Stimulated activated CD8-positive, alpha-beta memory T cell treated with anti-CD3 and anti-CD28 coated beads, Interleukin-4, amount 100 ng/mL, for 4 hours (primary cell): ENCODE measurements at places on chromosomes 5 and 9.

DNA sequence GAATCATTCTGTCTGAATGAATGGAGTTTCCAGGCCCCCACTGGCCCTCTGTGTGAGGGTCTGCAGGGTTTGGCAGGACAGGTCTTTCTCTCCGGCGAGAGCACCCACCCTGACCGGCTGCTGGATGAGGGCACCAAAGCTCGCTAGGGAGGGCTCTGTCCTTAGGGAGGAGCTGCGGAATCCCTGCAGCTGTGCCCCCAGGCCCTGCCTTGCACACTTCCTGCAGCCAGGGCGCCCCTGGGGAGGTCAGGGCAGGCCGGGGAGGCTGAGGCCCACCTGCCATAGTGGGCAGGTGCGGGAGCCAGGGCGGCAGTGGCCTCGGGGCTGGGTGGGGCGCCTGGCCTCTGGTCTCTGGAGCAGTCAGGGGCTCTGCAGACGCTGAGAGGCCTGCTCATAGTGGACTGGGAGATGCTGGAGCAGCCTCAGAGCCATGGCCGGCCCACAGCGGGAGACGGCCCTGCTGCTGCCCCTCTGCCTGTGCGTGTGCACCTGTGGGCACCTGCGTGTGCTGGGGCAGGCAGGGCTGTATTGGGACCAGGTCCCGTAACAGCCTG, 36.1 kb downstream of the EXOC3 start:
- DNase-seq: no peak

DNA sequence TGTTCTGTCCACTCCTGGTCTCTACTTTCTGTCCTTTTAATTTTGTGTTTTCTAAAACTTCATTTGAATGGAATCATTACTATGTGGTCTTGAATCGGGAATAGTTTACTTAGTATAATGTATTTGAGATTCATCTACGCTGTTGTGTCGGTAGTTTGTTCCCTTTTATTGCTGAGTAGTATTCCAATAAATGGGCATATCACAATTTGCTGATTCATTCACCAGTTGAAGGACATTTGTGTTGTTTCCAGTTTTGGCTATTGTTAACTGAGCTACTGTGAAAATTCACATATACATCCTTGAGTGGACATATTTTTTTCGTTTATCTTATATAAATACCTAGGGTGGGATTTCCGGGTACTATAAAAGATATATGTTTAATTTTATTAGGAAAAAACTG, 19.5 kb upstream of the PPARGC1B start:
- no peak for DNase-seq

DNA sequence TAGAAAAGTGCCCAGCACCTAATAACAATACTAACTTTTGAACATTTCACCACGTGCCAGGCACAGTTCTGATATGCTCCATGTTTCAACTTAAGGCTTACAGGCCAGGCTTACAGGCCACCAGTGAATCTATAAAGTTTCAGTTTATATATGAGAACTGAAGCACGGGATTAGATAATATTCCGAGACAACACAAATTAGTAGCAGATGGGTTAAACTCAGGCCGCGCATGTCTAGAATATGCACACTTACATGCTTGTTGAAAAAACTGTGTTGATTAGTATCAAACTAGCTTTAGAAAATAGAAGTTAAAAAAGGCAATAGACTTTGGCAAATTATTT, 587.9 kb downstream of the MTRR start:
- DNase-seq: no peak

DNA sequence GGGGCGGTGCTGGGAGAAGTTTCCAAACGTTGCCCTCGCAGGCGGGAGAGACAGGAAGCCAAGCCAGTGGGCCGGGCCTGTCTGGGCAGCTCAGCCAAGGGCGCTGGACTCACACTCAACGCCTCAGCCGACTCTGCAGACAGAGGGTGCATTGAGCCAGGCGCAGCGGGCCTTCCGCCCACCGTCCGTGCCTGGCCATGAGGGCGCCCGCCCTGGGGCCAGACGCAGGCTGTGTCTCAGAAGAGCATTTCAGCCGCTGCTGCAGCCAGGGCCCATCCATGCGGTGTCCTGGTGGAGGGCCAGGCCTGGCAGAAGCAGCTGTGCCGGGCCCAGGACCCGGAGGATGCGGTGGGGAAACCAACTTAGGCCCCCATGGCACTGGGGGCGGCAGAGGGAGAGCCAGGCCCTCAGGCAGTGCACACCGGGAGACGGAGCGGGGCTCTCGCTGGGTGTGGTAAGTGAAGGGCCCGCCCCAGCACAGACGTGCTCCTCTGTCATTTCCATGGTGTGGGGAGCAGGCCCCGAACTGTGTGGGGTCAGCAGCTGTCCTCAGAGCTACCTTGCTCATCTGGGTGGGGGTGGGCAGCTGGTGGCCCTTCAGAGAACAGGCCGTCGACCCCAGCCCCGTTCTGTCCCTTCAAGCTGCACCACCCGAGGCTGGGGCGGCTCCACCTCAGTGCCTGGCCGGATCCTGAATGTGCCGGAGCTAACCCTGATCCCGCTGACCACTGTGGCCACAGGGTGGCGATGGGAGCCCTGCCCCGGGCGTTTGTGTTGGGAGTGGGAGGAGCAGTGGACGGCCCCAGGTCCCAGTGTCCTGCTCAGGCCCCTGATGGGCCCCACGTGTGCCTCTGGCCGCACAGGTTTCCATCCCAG, 18.0 kb downstream of the DNLZ start:
- DNase-seq: no peak

GRCh38 chr5:146240951-146241350, 37.5 kb downstream of the RBM27 start:
- no peak for DNase-seq

DNA sequence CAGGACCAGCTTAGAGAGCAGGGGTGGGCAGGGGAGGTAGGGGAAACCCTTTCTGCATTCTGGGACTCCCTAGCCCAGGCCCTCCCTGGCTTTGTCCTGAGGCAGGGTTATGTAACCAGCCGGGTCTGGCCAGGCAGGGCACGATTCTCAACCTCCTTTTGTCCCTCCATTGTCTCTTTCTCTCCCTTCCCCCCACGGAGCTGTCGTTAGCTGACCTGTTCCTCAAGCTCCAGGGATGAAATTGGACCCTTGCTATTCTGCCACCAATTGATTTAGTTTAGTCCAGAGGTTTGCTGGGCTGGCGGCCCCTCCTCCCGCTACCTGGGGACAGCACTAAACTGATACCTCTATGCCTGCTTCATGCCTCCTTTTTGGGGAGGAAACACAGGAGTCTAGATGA, 9.4 kb upstream of the NDST1 start:
- no peak for DNase-seq

- DNase-seq: no peak
These were observed 41.1 kb downstream of the PCSK1 start for GRCh38 chr5:96391921-96392320.

- no peak for DNase-seq
These were observed 7.9 kb downstream of the TMEM167A start for GRCh38 chr5:83069096-83069799.

DNA sequence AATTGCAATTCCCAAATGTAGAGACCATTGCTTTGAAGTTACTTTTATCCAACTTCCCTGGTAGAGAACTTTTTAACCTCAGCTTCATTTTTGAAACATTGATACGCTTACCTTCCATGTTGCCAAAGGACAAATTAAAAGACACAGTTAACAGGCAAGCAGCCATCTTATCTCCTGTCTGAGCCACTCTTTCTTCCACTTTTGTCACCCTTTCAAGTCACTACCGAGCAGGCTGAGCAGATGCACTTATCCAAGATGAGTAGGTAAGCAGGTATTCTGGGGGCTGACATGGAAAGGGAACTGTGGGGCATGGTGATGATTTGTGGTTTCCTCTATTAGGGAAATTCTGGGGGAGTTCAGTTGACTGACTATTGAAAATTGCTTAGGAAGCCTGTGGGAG, 66.7 kb downstream of the DOCK2 start:
- no peak for DNase-seq

GRCh38 chr5:16659536-16659935, 42.7 kb upstream of the RETREG1 start:
- DNase-seq: no peak

DNA sequence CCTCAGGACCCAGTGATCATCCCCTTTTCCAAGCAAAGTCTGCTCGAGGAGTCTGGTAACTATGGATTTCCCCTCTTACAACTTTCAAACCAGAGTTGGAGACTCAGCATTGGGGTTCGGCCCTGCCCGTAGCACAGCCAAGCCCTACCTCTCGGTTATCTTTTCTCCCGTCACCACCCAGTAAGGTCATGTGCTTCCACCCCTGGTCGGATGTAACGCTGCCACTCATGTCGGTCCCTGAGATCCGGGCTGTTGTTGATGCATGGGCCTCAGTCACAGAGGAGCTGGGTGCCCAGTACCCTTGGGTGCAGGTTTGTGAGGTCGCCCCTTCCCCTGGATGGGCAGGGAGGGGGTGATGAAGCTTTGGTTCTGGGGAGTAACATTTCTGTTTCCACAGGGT, 1.2 kb downstream of the GALT start:
- DNase-seq: no peak

DNA sequence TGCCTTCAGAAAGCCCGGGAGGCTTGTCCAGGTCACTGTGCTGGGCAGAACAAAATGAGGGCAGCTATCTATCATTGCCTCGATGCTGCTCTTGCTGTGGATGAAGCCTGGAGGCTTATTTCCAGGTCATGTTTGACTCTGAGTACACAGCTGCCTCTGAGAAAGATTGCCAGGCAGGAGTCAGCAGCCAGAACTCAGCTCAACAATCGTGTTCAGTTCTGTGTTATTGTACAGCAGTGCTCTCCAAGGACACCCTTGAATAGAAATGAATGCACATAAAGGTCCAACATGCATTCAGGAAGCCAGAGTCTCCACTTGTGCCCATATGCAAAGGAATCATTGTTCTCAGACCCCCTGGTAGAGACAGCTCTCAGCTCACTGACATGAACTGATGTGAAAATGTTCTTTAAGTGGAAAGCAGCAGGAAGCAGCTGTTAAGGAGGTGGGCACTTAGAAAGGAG, 61.7 kb upstream of the ZFR start:
- no peak for DNase-seq

DNA sequence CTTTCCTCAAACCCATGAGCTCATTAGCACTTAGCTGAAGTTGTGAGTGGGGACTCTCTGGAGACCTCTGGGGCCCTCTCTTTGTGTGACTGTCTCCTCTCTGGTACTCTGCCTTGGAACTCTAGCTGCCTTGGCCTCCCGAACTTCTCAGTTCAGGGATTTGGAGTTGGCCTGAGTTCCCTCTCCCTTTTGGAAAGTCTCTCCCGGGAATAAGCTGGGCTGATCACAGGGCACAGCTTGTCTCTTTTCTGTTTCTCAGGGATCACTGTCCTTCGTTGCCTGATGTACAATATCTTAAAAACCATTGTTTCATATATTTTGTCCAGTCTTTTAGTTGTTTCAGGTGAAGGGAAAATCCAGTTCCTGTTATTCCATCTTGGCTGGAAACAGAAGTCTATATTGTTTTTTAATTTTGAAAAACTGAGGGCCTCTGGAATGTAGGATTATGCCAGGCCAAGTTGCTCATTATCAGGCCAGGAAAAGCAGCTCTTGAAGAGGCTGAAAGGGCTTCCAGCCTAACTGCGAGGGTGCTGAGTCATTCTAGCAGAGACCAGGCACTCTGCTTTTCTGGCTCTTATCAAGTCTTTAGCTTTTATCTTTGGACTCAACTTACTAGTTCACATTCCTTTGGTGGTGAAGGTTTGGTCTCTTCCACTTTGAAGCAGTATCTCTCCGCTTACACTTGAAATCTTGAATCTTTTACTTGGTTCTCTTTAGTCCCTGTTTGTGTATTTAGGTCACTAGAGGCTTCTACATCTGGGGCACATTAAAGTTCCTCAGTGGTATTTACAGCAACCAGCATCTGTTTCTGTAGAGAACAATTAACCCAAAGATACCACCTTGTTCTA, 8.4 kb upstream of the RGS3 start:
- no peak for DNase-seq

DNA sequence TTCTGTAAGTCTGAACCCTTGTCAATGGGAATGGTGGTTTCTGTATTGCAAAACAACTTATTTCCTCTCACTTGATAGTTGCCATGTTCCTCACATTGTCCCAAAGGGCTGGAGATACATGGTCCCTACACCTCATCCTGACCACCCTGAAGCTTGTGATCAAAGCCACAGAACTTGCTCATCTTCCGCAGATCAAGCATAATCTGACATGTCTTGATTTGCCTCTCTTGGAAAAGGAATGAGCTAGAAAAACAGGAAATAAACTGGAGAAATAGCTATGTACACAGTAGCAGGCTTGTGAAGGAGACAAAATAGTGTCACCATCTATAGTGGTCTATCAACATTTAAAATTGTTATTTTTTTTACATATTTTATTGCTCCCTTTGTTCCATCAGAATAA, 871.9 kb upstream of the C9orf72 start:
- DNase-seq: no peak

- no peak for DNase-seq
These were observed 51.9 kb upstream of the TBC1D9B start for GRCh38 chr5:179959641-179960040.

DNA sequence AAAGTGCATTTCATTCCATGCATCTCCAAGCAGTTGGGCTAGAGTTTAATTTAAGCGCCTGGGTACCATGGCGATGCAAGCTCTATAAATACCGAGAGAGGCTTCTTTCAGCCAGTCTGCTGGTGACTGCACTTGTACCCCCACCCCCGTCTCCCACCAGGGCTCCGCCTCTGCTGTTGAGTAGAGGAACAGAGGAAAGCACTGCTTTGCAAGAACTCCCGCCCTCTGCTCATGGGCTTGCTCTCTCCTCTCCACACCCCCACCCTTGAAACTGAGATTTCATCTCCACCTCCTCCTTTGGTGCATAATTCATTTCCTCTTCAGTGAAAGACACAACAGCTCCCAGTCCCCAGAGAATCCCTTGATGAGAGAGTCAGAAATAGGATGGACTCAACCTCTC, 5.1 kb upstream of the WWC1 start:
- DNase-seq: no peak

DNA sequence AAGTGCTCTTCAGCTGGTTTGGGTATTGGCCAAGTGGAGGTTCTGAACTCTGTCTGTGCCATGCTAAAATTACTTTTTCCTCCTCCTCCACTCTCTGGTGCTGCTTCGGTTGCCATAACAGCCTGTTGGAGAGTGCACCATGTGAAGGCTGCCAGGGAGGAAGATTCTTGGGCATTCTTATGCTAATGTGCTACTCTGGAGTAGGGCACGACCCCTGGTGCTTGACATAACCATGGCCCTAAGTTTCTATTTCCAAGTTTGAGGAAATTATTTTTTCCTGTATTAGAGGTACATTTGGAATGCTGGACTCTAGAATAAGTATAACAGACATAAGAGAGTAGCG, 111.6 kb downstream of the ARHGAP26 start:
- no peak for DNase-seq

GRCh38 chr5:158658446-158659230, 441.1 kb downstream of the EBF1 start:
- no peak for DNase-seq

GRCh38 chr5:178078197-178079010, 34.9 kb upstream of the N4BP3 start:
- DNase-seq: no peak

- DNase-seq: no peak
These were observed 44.1 kb downstream of the C5orf15 start for GRCh38 chr5:133924221-133924920.

DNA sequence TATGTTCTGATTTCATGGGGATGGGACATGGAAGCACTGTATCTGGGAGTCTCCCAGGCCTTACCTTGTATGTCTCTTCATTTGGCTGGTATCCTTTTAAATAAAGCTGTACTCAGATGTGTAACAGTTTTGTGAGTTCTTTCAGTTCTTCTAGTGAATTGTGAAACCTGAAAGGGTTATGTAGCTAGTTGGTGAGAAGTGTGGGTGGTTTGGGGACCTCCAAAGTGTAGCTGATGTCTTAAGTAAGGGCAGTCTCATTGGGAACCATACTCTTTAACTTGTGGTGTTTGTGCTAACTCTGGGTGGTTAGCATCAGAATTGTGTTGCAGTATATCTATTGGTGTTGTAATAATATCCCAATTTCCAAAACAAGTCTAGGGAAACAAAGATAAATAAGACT, 166.9 kb upstream of the CCNH start:
- DNase-seq: no peak
